ENCODE measurements at places on chromosomes 11 and 22. TPM values are rescaled to one million over a fixed set of nuclear protein-coding genes. Genes with fewer than 3 reads are reported as not detected.

DNA sequence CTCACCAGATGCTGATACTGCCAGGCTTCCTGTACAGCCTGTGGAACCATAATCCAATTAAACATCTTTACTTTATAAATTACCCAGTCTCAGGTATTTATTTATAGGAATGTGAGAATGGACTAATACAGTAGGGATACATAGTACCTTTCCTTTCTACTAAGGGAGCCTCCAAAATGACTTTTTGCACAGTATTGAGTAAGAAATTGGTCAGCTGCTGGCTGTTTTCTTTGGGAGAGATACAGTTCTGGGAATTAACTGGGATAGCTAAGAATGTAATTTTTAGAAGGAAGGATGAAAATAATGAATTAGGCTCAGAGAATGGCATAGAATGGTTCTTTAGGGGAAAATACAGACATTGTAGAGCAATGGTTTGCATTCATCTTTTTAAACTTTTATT lies 426.0 kb upstream of the DDI1 start:
- no peak for DNase-seq

- no peak for DNase-seq
Observed at GRCh38 chr11:102518296-102519094, 12.1 kb downstream of the MMP7 start.

DNA sequence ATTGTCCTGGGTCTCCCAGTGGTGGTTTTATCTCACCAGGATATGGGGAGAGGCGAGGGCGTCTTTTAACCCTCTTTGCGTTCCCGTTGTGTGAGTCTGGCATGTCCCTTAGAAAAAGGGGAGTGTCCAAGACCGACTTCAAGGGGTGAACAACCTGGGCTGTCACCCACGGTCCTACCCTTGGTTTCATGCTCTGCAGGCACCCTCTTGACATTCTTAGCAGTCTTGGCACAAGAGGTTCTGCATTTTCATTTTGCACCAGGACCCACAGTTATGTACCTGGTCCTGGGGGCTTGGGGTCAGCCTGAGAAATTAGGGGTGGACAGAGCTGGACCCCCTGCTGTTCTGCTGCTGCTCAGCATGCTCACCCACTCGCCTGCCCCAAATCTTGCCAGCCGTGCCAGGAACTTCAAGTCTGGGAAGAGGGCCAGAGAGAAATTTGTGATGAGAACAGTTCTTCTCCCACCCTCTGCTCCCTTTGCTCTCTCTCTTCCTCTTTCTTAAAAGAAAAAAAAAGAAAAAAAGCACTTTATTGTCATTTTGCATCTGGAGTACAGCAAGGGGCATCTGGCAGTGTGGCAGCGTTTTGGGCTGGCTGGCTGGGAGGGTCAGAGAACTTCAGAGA lies 471.2 kb downstream of the MIAT start:
- DNase-seq = peak; percentile 35

- no peak for DNase-seq
Observed at GRCh38 chr11:75982309-75982708, 167.3 kb downstream of the UVRAG start.

- DNase-seq = no peak
Observed at GRCh38 chr22:40425082-40425481, 54.7 kb downstream of the SGSM3 start.

DNA sequence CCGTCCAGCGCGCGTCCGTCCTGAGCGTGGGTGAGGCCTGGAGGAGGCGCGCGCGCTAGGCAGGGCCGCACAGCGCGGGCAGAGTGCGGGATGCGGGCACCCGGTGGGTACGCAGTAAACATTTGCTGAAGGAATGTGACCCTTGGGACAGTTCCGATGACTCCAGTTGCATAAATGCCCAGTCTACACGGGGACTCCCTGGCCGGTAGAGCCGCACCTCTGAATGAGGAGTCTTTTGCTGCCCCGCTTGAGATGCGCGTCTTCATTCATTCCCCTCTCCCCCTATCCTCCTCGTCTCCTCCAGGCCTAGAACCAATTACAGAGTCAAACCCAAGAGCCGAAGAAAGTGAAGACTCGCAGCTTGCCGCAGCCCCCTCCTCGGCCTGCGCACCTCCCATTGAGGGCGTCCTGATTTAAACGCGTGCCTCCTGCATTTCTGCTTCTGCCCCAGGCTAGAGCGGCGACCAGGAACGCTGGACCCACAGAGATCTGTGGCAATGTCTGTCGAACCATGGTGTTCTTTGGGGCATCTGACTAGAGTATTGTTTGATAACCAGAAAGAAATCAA lies 729 bp upstream of the CHKB start:
- DNase-seq = no peak

- DNase-seq = no peak
Observed at GRCh38 chr11:119804698-119805097, 75.7 kb upstream of the NECTIN1 start.

DNA sequence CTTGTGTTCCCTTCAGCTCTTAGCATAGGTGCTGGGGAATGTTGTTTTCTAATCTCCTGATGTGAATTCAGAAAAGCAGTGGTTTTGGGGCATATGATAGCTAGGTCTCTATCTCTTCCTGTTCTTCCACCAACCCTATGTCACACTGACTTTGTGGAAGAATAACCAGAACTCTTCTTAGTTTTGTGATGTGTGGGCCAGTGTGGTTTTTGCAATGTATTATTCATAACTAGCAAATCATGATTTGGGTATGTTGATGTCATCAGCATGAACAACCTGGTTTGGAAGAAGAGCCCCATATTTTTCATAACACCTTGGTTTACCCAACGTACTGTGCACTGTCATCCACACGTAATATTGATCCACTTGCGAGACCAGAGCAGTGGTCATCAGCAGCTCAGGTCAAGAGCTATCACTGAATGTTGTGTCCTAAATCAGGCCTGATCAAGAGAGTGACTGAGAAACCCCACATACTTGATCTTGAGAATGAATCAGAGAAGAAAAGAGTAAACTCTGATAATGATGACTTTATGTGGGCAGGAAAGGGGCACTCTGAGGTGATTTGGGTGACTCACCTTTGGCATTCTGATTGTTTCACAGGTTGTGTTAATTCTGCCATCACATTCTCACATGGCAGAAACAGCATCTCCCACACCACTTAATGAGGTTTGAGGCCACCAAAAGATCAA lies 19.4 kb upstream of the MS4A6E start:
- DNase-seq = peak; percentile 73

DNA sequence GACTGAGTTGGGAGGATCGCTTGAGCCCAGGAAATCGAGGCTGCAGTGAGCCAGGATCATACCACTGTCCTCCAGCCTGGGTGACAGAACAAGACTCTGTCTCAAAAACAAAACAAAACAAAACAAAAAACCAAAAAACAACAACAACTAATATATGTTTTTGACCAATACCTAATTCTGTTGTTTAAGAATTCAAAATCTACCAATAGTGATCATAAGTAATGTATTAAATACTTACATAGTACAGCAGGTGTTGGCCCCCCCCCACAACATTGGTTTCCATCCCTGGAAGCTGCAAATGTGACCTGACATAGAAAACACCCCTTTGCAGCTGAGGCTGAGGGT lies 74.7 kb downstream of the KCNQ1 start:
- no peak for DNase-seq

- no peak for DNase-seq
Observed at GRCh38 chr11:76284161-76284560, 77.9 kb upstream of the WNT11 start.

- DNase-seq = no peak
Observed at GRCh38 chr11:89267660-89268302, 90.1 kb downstream of the TYR start.

GRCh38 chr22:46010207-46010867 lies 33.4 kb upstream of the WNT7B start:
- DNase-seq = peak; percentile 70

DNA sequence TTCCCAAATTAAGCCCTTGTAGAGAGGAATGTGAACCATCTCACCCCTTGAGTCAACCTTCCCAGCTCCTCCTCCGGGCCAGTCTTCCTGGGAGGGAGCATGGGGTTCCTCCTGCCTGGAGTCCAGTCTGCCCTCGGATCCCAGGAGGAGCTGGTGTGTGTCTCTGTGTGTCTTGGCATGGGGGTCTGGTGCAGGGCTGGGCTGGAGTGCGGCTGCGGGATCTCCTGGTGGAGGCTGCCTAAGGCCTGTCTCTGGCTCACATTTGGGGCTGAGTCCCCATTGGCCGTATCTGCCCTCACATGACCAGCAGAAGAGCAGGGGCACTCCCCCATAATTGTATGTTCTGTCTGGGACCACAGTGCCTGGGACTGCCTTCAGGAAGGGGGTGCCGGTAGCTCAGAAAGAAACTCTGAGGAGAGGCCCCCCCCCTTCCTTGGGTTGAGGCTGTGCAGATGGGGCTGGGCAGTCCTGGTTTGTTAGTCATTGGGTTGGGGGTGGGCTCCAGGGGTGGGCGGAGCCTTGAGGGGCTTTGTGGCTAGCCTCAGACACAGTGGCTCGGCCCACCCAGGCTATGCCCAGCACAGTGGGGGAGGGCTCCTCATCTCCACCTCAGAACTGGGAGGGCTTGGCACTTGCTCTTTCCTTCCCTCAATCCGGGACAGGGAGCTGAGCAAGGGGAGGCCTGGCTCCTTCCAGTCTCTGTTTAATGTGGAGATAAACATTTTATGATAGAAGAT lies 2.9 kb downstream of the C1QTNF5 start:
- DNase-seq = peak; percentile 73

DNA sequence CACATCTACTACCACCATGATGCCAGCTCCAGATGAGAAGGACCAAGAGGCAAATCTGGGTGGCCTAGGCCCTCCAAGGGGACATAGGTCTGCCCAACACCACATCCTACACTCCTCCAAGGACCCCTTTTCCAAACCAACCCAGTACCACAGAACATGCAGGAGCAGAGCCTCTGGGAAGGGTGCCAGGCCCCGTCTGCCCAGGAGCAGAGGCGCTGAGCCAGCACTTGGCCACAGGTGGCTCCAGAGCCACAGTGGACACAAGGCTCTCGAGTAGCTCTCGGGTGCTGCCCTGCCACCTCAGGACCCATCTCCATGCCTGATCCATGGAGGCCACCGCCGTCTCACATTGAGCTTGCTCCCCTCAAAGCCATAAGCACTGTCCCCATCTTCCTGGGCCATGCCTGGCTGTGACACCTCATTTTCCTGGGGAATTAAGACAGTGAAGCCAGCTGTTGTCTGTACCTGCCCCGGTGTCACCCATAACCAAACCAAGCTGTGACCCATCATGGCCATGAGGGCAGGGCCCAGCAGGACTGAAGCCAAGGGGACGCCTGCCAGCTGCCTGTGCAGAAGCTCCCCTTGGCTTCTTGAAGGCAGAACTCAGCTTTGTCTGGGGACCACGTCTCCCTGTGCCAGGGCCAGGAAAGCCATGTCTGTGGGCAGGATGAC lies 7.4 kb downstream of the MOB2 start:
- DNase-seq = no peak

DNA sequence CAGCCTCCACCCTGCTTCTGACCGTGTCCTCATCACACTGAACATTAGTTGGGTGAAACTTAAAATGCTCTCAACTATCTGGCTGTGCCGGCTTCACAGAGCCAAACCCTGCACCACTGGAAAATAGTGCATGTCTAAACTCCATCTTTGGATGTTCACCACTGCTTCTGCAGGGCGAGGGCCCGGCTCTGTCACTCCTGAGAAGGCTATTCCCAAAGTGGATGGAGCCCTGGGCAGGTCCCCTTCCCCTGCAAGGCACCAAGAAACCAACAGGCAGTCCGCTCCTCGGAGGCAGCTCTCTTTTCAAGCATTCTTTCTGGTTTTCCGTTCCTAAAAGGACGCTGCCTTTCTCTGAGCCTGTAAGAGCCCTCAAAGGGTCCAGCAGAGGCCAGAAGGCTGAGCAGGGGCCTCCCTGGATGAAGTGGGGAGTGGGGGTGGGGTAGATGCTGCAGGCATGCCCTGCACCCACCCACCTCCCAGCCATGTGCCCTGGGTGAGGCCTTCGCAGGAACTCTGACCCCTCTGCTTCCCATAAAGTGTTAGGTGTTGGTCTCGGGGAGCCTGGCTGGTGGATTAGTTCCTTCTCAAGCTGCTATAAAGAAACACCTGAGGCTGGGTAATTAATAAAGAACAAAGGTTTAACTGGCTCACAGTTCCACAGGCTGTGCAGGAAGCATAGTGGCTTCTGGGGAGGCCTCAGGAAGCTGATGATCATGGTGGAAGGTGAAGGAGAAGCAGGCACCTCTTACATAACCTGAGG lies 23.3 kb downstream of the LINC01488 start:
- no peak for DNase-seq

- DNase-seq = no peak
Observed at GRCh38 chr11:34562976-34563375, 49.4 kb upstream of the ELF5 start.

DNA sequence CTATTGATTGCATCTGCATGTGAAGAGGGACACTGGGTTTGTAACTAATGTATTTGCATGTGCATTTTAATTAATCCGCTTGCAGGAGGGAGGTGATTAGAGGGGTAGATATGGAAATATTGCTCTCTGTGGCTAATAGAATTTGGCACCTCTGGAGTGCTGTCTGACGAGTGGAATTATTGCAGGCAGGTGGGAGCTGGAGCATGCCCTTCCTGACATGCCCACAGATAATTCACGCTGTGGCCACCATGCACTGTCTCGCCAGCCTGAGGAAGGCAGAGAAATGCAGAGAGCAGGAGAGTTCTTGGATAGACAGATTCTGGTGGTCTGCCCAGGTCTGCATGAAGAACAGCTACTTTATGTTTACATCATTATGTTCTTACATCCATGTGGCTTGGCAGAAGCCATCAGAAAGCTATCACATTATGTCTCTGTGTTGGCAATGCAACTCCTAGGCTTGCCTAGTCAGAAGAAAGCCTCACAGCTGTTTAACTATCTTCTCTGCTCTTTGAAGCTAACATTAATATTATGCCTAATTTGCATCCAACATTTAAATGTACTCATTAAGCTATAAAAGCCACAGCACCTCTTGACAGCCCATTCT lies 89.4 kb upstream of the DRD2 start:
- DNase-seq = no peak

DNA sequence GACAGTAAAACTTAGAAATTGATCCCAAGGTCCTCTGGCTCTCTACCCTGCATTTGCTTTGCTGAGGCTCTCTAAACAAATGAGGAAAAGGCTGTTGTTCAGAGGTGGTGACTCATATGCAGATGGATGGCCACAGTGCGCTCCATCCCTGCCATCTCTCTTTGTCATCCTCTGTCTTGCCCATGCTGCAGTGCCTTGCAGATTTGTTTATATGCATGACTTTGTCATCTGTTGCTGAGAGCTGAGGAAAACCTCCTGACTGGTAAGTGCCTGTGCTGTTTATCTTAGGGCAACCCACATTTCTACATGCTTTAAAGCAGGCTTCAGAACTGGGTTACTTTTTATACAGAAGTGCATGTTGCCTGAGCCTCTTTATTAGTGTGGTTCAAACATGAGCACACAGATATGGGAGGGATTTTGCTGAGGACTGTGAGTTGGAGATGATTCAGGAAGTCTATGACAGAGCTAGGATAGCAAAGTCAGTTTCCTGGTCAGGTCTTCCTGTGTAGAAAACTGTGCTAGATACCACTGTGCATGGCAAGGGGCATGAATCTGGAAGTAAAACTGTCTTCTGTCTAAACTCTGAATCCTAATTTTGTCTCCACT lies 57.4 kb downstream of the JAM3 start:
- peak; percentile 77 for DNase-seq

GRCh38 chr11:5807580-5807979 lies 1.1 kb upstream of the OR52N2 start:
- no peak for DNase-seq

- peak; percentile 48 for DNase-seq
Observed at GRCh38 chr11:10379022-10379421, 74.1 kb downstream of the ADM start.

MS4A6A gene
- total RNA-seq = not detected

SCGB1C1 gene
- total RNA-seq = not detected

VPREB1 gene
- not detected for total RNA-seq

BRD1 gene
- total RNA-seq = 10.2 TPM

ACRV1 gene
- not detected for total RNA-seq

PAMR1 gene
- not detected for total RNA-seq

OR6T1 gene
- not detected for total RNA-seq

TBX1 gene
- total RNA-seq = 0.10 TPM

TRIM21 gene
- total RNA-seq = 38.4 TPM

AIP gene
- 65.7 TPM for total RNA-seq

TMEM151A gene
- not detected for total RNA-seq

All from M059J (cell line).